ENCODE measurements at places on chromosomes 1 and 21.

- no peak for DNase-seq
Observed at GRCh38 chr1:192550922-192551534, 24.5 kb upstream of the RGS1 start.

DNA sequence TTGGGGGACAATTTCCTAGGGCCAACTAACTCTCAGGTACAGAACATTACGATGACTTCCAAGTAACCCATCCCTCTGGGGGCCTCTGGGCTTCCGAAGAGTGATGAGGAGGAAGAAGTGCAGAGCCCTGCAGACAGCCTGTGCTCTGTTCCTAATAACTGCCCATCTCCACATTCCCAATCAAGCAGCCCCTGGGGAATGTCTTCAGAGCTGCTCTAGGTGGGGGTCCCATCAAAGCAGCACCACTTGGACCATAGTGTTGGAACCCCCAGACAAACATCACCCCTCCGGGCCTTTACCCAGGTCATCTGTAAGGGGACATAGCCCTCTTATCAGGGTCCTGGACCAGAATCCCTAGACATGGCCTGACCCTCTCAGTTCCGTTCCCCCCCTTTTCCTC is 357.3 kb downstream of the NPHP4 start:
- DNase-seq: no peak

DNA sequence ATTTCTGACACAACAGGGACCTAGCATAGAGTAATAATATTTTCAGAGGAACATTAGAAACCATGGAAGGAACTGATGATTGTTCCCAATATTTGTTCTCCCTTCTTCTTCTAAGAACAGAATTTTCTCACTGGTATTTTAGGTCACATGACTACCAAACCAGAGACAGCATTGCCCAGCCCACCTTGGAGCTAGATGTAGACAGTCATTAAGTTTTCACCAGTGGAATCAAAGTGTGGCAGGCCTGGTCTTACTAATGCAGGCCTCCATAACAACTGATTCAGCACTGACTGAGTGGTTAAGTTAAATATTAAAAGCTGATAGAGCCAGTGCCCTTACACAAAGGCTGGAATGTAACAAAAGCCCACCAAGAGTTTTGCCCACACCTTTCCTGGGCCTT is 244.4 kb downstream of the ZNF648 start:
- DNase-seq: no peak

GRCh38 chr1:210364479-210364878 is 35.8 kb downstream of the HHAT start:
- DNase-seq: no peak

DNA sequence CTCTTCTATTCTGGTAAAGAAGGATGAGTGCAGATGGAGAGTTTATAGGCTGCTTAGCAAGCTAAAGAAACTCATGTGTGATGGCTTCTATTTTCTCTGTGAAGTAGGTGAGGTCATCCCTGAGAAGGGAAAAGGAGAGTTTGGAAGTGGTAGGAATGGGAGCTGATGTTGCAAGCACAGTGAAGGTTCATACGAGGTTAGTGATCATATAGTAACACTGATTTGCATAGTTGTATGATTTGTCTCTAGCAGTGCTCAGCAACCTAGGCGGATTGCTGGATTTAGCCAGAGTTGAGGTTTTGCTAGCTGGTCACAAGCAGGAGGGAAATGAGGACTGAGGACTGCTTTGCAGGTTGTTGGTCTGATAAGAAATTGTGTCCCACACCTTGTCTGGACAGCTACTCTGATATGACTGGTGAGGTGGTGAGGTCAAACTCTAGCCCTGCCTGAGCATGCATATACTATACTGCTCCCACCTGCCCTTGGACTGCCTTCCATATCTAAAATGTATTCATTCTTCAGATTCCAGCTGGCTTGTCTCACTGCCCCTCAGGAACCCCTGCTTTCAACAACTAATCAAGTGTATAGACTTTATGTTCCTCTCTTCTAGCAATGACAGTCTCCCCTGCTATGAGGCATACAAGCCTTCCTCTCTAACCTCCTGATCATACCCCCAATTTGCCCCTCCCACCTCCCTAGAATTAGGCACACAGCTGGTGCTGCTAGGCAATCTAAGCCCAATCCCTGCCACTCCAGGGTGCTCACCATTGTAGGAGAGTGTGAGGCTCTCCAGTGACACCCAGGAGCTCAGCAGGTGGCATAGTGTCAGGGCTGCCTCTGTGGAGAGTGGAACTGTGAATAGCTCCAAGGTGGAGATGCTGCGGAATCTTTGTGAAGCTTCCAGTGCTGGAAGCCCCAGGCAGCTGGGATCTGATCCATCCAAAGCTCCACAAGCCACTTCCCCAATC is 18.5 kb downstream of the LRRC41 start:
- no peak for DNase-seq

GRCh38 chr1:34851431-34852105 is 8.0 kb downstream of the SMIM12 start:
- DNase-seq: no peak

DNA sequence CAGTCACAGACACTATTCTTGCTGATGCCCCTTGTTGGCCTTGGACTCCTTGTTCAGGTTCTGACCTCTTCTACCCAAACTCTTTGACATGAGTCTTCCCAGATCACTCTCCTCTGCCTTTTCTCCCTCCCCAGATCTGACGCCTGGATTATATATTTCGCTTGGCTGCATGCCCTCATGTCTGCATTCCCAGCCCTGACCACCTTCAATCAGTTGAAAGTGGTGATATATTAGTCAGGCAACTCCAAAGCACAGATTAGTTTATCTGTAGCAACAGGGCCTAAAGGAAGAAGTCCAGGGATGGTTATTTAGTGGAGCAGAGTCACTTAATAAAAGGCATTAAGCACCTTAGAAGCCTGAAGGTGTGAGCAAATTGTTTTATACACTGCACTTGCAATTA is 110.0 kb upstream of the GUCA2B start:
- DNase-seq: no peak

- no peak for DNase-seq
Observed at GRCh38 chr1:150508982-150509381, 1.1 kb downstream of the ECM1 start.

- DNase-seq: no peak
Observed at GRCh38 chr1:63675420-63675931, 82.3 kb downstream of the PGM1 start.

DNA sequence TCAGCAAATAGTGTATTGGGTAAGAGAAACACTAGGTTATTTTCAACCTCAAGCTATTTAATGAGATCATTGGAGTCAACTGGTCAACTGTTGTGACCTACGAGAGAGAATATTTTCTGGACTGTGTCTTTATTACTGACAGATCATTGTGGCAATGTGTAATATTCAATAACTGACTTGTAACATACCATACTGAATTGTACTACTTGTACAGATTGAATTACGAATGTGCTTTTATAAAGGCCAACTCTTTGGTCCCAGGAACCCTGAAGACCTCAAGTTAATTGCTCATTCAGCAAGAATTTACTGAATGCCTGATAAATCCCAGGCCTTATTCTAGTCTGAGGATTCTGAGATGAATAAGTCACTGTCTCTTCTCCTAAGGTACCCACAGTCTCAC is 56.1 kb upstream of the CAMK1G start:
- no peak for DNase-seq

- no peak for DNase-seq
Observed at GRCh38 chr1:181126289-181126688, 37.8 kb downstream of the IER5 start.

GRCh38 chr1:44698138-44698537 is 23.6 kb downstream of the ARMH1 start:
- DNase-seq: no peak

GRCh38 chr1:48242141-48242736 is 19.7 kb downstream of the SLC5A9 start:
- no peak for DNase-seq

DNA sequence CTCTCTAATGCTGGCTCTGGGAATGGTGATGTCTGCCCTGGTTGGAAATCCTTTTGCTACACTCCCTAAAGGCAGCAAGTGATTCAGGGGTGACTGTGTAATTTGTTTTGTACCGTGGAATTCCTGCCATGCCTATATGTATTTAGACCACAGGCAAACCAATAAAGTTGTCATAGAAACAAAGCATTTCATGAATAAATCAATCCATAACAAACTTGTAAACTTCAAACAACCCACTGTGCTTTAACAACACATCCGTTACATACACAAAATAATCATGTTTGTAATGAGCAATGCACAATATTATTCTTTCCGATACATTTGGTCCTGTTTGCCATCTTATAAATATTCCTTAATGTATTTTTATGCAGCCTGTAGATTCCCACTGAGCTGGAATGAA is 330.3 kb upstream of the SNX7 start:
- DNase-seq: no peak

- no peak for DNase-seq
Observed at GRCh38 chr1:169648709-169649108, 18.8 kb upstream of the SELP start.

DNA sequence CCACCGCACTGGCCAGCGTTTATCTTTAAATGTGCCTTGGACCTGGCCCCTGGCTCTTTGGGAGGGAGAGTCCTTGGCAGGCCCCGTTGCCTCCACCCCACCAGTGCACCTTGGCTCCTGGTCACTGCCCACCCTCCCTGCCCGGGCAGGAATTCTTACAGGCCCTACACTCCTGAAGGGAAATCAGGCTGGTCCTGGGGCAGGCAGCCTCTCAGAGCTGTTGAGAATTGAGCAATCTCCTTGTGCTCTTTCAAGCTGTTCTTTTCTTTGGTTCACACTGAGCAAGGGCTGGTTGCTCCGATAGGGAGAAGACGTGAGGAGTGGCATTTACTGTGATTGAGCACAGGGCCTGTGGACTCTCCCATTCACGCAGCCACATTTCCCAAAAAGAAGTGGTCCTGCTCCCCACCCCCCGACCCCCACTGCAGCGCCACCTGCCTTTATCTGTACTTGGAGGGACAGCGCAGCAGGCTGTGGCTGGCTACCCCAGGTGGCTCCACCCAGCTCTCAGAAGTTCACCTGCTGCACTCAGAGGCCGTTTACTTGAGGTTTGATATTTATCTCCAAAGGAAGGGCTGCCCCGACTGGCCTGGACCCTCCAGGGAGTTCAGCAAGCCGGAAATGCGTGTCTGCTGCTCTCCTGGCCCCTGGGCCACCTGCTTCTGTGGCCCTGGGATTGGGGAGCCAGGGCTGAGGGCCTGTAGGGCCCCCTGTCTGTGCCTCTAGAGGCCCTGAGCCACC is 47.8 kb downstream of the SKI start:
- no peak for DNase-seq

DNA sequence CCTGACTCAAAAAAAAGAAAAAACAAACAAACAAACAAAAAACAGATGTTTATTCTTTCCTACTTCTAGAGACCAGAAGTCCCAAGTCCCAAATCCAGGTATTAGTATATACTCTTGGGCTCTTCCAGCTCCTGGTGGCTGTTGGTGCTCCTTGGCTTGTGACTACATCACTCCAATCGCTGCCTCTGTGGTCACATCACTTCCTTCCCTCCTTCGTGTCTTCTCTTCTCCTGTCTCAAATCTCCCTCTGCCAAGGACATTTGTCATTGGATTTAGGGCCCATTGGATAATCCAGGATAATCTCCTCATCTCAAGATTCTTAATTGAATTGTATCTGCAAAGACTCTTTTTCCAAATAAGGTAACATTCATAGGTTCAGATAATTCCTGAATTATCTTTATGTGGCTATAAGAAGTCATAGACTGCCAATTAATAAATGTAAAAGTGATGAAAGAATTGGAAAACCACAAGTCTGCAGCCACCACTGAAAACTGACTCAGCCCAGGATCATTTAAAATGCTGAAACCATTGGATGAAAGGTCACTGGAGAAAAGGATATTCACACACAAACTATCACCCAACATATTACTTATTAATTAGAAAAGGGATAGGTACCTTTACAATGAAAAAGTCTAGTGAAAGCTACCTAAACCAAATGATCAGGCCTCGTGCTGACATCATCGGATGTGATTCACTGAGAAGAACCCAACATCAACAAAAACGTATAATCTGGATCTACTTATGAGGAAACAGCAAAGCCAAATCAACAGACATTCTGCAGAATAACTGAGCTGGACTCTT is 67.1 kb downstream of the ZNF281 start:
- DNase-seq: no peak

DNA sequence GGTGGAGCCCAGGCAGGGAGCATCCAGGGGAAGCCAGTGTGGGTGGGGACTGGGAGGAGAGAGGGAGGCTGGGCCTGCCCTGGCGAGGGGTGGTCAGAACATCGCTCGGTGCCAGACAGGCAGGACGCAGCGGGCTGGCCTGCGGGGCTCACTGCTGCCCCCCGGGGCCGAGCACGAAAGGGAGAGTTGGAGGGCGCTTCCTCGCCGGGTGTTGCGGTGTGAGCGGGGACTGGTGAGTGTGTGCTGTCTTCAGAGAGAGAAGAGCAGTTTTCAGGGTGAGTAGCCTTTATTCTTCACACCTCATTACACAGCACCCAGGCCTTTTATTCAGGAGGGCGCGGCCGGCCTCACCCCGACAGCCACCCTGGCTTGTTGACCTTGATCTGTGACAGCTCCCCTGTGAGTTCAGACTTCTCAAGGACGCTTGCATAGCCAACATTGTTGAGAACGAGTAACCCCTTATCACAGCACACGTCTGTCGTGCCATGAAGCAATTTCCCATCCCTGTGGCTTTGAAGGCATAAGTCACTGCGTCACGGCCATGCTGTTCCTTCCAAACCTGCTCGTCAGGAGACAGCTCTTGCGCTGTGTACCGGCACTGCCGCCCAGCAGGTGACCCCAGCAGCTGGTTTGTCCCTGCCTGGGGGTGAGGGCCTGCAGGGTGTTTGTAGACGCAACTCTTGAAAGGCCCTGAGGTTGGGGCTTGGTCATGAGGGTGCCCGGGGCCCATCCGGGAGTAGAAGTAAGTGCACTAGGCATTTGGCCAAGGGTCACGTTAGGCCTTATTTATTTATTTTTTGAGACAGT is 54.6 kb downstream of the PRKCZ start:
- no peak for DNase-seq

DNA sequence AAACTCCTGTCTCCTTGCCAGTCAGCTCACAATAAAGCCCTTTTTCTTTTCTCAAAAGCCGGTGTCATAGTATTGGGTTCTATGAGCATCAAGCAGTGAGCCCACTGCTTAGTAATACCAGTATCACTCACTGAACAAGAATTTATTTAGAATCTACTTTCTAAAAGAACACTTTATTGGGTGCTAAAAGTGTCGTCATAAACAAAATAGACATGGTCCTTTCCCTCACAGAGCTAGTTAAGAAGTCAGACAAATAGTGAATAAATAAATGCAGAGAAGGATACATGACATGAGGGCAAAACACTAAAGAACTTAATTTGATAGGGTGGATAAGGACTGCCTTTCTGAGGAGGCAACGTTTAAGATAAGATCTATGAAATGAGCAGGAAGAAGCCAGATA is 32.2 kb downstream of the EVI5 start:
- no peak for DNase-seq

Data from GM19239 (cell line).